Fibroblast of mammary gland (primary cell): ENCODE measurements at places on chromosomes 3 and 15.

DNA sequence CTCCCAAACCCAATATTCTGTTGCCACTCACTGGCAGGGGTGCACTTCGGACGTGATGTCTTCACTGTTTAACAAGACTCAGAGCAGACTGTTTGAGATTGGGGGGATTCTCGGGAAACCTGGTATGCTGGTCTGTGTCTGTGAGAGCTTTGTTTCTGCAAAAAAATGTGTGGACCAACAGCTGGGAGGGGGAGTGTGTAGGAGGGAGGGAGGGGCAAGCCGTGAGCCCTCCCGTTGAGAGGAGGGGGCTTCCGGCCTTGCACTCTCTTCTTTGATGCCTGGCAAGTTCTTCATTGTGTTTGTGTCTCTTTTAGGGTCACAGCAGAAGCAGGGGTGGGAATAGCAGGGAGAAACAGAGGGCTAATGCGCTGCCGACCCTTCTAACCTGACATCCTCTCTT is 74.9 kb upstream of the NDN start:
- no peak for DNase-seq

DNA sequence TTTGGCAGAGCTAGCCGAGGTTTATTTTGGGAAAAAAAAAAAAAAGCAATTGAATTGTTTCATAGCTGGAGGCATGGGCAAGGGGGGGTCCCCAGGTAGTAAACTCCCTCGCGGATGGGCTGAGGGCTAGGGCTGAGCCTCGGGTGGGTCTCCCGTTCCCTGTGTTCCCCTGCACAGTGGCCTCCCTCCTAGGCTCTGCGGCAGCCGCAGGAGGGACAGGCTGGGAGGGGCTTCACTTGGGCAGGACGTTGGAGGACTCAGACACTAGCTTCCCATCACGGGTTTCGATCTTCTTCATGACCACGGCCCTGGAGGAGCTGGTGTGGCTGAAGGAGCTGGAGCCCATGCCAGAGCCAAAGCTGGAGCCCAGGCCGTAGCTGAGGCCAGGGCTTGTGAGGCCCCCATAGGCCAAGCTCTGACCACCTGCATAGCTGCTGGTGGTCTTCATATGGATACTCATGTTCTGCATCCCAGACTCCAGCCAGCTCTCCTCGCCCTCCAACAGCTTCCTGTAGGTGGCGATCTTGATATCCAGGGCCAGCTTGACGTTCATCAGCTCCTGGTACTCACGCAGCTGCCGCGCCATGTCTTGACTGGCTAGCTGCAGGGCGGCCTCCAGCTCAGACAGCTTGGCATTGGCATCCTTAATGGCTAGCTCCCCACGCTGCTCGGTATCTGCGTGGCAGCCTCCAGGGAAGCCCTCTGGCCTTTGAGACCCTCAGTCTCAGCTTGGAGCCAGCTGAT is 64.0 kb upstream of the CDAN1 start:
- DNase-seq = no peak

DNA sequence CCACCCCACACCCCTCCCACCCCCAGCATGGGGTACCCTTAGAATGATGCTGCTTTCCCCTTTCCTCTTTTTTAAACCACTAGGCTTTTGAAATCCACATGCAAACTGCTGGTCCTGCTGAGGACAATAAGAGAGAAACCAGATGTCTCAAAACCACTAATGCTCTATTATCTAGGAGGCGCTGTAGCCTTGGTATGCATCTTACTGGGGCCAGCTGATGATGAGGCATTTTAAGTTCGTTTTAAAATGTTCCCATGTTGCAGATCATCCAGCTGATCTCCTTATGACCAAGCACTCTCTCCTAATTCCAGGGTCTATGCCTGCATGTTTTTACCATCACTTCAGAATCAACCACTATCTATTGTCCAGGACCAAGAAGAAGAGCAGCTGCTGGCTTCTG is 1.3 kb downstream of the NME9 start:
- DNase-seq = peak; percentile 53

- DNase-seq = peak; percentile 61
Measured at GRCh38 chr15:77083381-77084160, 12.7 kb upstream of the TSPAN3 start.

GRCh38 chr3:175941352-175941751 is 1082.2 kb downstream of the NAALADL2 start:
- DNase-seq = peak; percentile 20
